ENCODE measurements at places on chromosomes 16 and 17.

DNA sequence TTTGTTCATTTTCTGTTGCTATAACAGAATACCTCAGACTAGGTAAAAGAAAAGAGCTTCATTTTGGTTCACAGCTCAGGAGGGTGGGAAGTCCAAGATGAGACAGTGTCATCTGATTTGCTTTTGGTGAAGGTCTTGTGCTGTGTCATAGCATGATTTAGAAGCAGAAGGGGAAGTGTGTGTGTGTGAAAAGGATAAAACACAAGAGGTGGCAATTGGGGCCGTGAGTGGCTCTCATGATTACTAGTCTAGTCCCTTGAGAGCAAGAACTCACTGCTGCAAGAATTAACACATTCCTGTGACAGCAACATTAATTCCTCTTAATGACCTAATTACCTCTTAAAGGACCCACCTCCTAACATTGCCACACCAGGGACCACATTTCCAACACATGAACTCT lies 8.3 kb downstream of the SLC35G3 start:
- no peak for DNase-seq

- no peak for DNase-seq
Observed at GRCh38 chr16:81995651-81996050, 15.6 kb downstream of the SDR42E1 start.

DNA sequence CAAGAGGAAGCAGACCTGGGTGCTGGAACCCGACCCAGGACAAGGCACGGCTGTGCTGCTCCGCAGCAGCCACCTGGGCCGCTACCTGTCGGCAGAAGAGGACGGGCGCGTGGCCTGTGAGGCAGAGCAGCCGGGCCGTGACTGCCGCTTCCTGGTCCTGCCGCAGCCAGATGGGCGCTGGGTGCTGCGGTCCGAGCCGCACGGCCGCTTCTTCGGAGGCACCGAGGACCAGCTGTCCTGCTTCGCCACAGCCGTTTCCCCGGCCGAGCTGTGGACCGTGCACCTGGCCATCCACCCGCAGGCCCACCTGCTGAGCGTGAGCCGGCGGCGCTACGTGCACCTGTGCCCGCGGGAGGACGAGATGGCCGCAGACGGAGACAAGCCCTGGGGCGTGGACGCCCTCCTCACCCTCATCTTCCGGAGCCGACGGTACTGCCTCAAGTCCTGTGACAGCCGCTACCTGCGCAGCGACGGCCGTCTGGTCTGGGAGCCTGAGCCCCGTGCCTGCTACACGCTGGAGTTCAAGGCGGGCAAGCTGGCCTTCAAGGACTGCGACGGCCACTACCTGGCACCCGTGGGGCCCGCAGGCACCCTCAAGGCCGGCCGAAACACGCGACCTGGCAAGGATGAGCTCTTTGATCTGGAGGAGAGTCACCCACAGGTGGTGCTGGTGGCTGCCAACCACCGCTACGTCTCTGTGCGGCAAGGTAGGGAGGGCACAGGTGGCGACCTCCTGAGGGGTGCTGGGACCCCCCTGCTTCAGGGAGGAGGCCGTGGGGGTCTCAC lies 667 bp downstream of the FSCN2 start:
- DNase-seq = no peak

GRCh38 chr17:3475251-3475685 lies 529 bp upstream of the ASPA start:
- DNase-seq = no peak

DNA sequence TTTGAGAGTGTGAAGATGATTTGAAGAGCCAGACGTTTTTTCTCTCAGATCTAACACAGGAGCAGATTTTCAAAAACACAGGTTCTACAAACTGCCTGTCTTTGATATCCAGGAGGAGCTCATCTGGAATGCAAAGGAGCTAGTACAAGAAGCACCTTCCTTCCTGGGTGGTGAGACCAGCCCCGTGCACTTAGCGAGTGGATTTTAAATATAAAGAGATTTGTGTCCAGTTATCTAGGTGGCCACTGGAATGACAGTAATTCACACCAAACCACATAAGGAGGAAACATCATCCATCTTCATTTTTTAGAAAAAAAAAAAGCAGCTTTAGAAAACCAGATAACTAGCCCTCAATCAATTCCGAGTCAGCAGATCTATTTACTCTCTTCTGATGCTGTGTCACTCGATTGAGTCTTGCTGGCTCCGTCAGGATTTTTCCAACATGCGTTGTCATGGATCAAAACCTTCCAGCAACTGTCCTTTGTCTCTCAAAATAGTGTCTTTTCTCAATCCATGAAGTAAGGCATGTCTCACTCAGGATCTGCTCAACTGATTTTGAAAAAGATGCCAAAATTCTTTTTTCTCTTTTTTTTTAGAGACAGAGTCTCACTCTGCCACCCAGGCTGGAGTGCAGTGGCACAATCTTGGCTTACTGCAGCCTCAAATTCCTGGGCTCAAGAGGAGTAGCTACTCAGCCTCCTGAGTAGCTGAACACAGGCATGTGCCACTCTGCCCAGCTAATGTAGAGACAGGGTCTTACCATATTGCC lies 451.2 kb upstream of the PSMD7 start:
- no peak for DNase-seq

DNA sequence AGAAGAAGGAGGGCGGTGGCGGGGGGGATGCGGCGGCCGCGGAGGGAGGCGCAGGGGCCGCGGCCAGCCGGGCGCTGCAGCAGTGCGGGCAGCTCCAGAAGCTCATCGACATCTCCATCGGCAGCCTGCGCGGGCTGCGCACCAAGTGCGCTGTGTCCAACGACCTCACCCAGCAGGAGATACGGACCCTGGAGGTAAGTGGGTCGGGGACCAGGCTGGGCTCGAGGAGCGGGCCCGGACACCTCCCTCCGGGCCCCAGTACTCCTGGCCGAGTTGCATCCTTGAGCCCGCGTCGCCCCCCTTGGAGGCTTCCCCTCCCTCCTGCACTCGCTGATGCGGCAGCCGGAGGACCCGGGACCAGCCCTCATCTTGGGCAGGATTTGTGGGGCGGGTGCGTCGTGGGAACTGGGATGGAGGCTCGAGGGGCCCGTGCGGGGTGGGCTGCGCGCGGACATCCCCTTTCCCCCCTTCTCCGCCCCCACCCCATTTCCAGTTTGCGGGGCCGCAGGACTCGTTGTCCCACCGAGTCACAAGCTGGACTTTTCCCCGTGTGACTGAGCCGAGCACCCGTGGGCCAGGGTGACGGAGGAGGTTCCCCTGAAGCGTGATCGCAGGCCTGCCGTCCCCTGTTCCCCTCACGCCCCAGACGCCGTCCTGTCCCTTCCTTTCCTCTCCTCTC lies 572 bp downstream of the KSR1 start:
- DNase-seq = no peak

DNA sequence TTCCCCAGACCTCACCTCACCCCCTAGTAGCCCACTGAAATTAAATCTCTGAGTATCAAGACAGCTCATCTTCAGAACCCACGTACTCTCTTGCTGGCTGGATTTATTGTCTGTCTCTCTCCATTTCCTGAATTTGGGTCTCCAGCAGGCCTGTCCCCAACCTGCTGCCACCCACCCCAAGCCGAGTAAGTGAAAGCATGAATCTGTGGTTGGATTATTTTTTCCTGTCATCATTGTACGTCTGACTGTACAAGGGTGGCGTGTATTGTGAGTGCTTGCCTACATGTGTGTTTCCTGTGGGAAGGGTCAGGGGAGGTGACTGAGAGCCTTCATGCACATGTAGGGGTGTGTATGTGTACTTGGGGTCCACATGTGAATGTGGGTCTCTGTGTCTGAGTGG lies 5.4 kb downstream of the TNP2 start:
- no peak for DNase-seq

- DNase-seq = no peak
Observed at GRCh38 chr17:43818966-43819365, 14.0 kb downstream of the MPP3 start.

- DNase-seq = peak; percentile 27
Observed at GRCh38 chr17:33292981-33293867, at the start of gene ASIC2. Gene ASIC2 (minus strand): TSS chr17:33293295.

DNA sequence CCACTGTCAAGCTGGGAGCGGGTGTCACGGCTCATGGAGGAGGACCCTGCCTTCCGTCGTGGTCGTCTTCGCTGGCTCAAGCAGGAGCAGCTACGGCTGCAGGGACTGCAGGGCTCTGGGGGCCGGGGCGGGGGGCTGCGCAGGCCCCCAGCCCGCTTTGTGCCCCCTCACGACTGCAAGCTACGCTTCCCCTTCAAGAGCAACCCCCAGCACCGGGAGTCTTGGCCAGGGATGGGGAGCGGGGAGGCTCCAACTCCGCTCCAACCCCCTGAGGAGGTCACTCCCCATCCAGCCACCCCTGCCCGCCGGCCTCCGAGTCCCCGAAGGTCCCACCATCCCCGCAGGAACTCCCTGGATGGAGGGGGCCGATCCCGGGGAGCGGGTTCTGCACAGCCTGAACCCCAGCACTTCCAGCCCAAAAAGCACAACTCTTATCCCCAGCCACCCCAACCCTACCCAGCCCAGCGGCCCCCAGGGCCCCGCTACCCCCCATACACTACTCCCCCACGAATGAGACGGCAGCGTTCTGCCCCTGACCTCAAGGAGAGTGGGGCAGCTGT lies 11.6 kb downstream of the SLC52A1 start:
- no peak for DNase-seq

- DNase-seq = no peak
Observed at GRCh38 chr17:67716405-67716798, 1.3 kb upstream of the NOL11 start.

DNA sequence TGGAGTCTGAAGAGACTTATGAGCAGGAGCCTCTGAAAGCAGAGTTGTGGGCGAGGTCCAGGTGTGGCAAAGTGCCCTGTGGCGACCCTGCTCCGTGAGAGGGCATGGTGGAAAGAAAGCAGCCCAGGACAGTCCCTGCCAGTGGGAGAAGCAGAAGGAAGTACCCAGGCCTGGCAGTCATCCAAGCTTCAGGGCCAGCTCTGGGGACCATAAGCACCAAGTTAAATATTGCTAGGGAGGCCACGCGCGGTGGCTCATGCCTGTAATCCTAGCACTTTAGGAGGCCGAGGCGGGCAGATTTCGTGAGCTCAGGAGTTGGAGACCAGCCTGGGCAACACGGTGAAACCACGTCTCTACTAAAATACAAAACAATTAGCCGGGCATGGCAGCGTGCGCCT lies 4.9 kb upstream of the ASGR1 start:
- no peak for DNase-seq

GRCh38 chr17:33241390-33241789 lies 51.7 kb downstream of the ASIC2 start:
- DNase-seq = no peak

DNA sequence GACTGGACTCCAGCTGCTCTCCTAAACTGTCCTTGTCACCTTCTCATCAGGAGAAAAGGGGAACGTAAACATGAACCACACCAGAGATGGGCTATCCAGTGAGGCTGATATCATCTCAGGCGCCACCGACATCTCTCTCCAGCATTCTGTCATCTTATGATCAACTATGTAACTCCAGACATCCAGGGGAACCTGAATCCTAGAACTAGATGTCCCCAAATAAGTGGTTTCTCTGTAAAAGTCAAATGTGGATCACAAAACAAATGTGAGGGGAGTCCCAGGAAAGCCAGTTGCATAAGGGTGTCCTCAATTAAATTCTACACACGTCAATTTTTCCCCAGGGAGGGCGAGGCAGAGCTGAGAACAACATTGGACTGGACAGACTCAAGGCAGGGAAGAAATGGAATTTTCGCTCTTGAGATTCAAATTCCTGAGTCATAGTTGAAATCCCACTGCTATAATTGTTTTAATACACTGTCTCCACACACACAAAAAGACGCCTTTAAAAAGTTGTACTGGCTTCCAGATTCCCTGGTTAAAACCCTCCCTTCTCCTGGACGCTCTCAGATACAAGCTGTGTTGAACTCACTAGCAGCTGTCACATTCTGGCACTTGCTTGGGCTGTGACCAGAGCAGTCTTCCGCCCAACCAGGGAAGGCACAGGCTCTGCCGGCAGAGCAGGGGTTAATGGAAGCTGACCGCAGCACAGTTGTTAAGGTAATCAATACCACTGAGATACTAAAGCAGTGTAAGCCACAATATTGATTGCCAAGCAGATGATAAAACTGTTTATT lies 62.6 kb downstream of the ZFHX3 start:
- no peak for DNase-seq

DNA sequence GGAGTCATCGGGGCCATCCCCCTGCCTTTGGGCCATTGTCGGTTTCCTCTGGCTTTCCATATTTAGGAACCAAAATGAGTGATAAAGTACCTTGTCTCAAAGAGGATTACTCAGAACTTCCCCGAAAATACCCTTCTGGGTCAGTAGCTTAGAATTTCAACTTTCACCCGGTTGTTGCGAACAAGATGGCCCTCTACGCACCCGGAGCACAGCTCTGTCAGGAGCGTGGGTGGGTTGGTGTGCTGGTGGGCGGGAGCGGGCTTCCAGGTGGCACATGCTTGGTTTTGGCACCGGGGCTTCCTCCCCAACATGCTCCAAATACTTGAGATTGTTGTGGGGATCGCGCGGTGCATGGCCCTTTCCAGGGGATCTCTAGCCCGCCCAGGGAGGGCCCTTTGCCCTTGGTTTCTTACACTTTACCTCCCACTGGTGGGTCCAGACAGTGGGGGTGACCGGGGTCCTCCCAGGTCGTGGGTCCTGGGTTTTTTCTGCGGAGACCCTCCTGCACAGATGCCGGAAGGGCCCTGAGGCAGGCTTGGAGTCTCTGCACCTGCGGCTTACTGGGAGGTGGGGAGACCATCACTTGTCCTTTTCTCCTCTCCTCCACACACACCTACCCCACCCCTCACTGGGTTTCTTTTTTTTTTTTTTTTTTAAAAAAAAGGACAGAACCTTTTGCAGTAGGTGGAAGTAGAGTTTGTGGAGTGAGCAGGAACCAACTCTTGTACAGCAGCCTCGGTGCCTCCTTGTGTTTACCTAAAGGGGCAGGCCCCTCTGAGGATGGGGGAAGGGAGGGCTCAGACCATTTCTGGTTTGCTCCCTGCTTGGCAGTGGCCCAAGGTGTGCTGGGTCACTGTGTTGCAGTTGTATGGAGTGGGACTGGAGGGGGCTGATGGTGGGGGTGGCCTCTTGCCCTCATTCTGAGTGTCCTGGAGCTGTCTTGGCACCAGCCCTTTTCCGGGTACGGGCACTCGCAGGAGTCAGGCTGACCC lies 142.1 kb downstream of the SEC14L1 start:
- DNase-seq = no peak

DNA sequence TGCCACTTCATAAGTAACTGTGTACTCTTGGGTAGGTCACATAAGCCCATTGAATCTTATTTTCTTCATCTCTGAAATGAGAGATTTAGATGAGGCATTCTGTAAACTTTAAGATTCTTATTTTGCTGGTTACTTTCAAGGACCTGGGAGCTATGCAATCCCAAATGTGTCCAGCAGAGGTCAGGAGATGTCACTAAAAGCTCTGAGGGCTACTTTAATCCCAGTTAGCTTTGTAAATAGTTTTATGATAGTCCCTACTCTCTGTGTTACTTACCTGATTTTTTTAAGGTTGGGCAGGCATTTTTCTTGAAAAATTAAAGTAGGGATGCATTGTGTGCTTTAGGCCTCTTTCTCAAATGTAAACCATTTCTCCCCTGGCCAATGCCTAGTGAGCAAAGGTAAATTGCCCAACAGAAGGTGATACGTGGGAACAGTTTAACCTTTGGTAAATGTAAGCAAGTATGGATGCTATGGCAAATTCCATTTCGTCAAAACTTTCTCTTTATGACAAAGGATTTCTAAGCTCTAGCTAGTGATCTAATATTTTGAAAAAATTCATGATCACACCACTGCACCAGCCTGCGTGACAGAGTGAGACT lies 57.1 kb upstream of the WSB1 start:
- DNase-seq = peak; percentile 44

Data from NT2/D1 (cell line).